ENCODE measurements at places on chromosomes 1 and 21. TPM values are rescaled to one million over a fixed set of nuclear protein-coding genes. Genes with fewer than 3 reads are reported as not detected.

Gene LCE6A
- not detected for total RNA-seq

Gene CHIA
- not detected for total RNA-seq

Gene UBR4
- 117 TPM for total RNA-seq

Gene CSF3R
- 0.33 TPM for total RNA-seq

Gene G0S2
- total RNA-seq, result 21.9 TPM

Gene CELA3B
- not detected for total RNA-seq

Gene CD34
- total RNA-seq, result 0.02 TPM

All from activated CD4-positive, alpha-beta T cell treated with anti-CD3 and anti-CD28 coated beads for 36 hours (primary cell).